ENCODE measurements at places on chromosomes 4 and X. TPM values are rescaled to one million over a fixed set of nuclear protein-coding genes. Genes with fewer than 3 reads are reported as not detected.

DNA sequence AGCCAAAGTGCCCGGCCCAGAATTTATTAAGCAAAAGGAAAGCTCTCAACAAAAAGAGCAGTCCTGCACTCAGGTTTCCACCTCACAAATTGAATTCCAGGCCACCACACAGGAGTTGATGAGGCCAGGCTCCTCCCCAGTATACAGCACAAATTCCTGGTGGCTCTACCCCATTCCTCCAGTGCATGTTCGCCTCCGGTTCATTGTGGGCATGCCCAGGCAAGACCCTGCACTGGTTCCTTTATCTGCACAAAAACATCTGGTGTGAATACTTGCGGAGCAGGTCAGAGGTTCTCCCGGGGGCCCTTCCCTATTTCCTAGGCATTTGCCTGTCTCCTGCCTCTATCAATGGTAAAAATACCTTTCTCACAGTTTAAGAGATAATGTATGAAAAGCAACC lies 195.2 kb upstream of the ANXA10 start:
- no peak for DNase-seq

GRCh38 chrX:12979026-12979607 lies 4.2 kb downstream of the TMSB4X start:
- DNase-seq = no peak

GRCh38 chr4:115873048-115873447 lies 759.6 kb upstream of the NDST4 start:
- no peak for DNase-seq

DNA sequence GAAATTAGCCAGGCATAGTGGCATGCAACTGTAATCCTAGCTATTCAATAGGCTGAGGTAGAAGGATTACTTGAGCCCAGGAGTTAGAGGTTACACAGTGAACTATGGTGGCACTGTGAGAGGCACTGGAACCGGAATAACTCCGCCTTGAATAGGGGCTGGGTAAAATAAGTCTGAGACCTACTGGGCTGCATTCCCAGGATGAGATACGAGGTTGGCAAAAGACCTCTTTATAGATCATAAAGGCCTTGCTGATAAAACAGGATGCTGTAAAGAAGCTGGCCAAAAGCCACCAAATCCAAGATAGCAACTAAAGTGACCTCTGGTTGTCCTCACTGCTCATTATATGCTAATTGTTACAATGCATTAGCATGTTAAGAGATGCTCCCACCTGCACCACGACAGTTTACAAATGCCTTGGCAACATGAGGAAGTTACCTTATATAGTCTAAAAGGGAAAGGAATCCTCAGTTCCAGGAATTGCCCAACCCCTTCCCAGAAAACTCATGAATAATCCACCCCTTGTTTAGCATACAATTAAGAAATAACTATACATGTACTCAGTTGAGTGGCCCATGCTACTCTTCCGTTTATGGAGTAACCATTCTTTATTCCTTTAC lies 88.6 kb downstream of the CENPC start:
- DNase-seq = no peak

- no peak for DNase-seq
These were observed 167.7 kb downstream of the MGST2 start for GRCh38 chr4:139833151-139833910.

GRCh38 chrX:31038575-31039326 lies 33.1 kb downstream of the FTHL17 start:
- no peak for DNase-seq

LONRF3 gene
- total RNA-seq = 8.5 TPM

ADD1 gene
- 256 TPM for total RNA-seq

GRCh38 chrX:31279359-31279758 lies 207.5 kb upstream of the FTHL17 start:
- DNase-seq = no peak

Data from thoracic aorta (tissue), 2 donors.